Mucosa of gallbladder (tissue), 1 donor: ENCODE measurements at places on chromosomes 4 and X. TPM values are rescaled to one million over a fixed set of nuclear protein-coding genes. Genes with fewer than 3 reads are reported as not detected.

DNA sequence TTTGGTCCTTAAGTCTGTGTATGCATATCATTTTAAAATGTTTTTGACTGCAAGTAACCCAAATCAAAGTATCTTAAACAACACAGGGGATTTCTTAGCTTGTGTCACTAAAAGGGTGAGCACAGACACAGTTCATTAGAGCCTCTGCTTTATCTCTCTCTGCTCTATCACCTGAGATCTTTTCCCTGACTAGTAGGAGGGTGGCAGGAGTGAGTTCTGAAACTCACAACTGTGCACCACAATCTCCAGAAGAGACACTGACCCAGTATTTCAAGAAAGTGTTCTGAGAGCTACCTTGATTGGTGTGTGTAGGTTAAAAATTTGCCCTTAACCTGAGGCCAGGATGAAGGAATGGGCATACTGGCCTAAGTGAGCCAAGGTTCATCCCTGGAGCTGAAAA, 24.8 kb downstream of the CCSER1 start:
- no peak for DNase-seq

- DNase-seq: no peak
These were observed 34.9 kb downstream of the GYG2 start for GRCh38 chrX:2863646-2864045.

GRCh38 chr4:54167508-54167907, 61.6 kb upstream of the PDGFRA start:
- no peak for DNase-seq

DNA sequence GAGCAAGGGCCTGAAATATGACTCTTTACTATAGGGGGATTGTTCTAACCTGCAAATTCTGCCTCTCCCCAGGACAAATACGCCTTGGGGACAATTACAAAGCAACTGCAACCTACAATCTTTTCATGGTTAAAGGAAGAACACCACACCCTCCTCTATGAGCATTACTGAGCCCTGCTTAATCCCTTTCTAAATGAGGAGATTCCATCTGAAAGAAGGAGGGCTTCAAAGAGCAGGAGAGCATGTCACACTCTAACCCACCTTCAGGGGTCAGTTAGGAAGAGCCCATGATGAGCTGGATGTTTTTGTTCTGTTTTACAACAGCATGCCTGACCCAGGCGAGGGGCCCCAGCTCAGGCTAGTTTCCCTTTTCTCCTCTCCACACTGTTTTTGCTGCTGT, 134.0 kb upstream of the ANXA3 start:
- no peak for DNase-seq

DNA sequence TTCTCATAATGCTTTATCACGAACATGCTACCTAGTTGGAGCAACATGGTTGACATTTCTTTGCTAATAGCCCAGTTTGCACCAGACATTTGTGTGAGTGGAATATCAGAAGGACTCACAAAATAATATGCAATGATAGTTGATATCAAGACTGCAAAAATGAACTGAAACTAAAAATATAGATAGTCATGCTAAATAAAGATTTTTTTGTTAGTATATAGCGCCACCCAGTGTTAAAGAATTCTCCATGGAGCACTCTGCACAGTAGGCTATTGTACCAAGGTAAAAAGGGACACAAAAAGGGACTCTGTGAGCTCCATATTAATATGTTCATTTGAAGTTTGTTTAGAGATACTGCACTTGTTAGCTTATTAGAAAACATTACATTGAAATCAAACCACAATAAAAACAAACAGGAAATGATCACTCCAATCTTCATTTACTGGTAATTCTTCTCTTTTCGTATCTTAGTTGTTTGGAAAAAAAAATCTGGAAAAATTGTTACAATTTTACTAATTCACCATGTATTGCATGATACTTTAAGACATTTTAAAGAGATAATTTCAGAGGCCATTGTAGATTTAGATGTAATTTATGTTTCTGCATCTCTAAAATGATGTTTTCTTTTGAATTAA, 1509.6 kb downstream of the ADGRL3 start:
- no peak for DNase-seq

DNA sequence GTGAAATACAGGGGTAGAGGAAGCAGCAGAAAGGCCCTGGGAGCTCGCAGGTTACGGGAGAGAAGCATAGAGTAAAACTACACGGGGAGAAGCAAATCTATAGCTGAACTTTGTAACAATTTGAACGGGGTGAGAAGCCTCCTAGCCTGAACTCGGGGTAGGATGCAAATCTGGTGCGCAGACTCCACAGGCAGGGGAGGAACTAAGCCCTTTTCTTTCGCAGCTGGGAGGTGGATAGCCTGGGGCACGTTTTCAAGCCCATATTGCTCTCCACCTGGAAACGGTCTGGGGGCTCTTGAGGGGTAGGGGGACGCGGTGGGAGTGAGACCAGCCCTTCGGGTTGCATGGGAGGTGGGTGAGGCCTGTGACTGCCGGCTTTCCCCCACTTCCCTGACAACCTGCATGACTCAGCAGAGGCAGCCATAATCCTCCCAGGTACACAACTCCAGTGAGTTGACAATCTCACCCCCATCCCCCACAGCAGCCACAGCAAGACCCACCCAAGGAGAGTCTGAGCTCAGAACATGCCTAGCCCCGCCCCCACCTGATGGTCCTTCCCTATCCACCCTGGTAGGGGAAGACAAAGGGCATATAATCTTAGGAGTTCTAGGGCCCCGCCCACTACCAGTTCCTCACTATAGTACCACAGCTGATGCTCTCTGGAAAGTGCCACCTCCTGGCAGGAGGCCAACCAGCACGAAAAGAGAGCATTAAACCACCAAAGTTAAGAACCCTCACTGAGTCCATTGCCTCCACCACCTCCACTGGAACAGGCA, 29.9 kb downstream of the SOWAHB start:
- DNase-seq: no peak

DNA sequence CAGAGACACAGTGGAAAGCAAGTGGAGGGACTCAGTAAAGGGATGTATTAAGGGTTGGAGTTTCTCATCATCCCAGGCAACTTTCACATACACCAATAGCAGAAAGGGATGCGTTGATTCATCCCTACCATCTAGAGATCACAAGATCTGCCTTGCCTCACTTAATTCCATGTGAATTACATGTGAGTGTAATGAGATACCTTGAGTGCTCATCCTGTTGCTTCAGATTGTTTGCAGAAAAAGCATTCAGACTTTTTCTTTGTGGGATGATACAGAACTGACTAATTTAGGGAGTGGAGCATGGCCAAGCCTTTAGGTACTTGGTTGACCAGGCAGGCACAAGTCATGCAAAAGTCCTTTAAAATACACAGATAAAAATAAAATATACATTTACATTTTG, 124.8 kb upstream of the SLIT2 start:
- DNase-seq: no peak

DNA sequence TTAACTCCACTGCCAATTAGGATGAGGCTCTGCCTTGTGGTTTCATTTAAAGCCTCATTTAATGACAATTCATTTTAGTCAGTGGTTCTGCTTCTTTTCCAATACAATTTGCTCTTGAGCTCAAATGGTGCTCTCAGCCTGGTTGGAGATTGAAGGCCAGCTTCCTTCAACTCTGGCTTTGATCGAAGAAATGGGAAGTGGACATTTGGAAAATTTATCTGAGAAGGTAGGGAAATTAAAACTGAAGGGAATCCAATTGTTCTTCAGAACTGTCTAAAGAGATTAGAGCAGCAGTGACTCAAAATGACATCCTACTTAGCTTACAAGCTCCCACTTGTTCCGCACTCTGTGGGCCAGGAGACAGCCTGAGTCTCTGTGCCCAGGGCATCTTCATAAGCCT, 206.8 kb downstream of the SMARCA1 start:
- DNase-seq: no peak

- no peak for DNase-seq
These were observed 2.0 kb upstream of the ABCB7 start for GRCh38 chrX:75158054-75158453.

- DNase-seq: no peak
These were observed 19.3 kb upstream of the SLC9A7 start for GRCh38 chrX:46777971-46778810.

DNA sequence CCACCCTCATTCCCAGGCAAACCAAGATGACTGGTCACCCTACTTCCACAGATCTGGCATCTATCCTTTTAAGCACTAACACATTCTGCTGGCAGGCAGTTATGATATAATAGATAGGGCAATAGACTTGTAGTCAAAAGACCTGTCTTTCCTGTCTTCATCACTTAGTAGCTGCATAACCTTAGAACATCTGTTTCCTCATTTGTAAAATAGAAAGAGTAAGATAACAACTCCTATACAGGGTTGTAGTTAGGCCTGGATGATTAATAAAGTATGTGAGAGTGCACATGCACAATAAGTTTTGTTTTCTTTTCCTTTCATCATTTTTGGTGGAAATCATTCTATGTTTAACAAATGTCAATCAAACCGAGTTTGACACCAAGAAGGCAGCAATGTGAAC, 72.1 kb downstream of the GPR82 start:
- no peak for DNase-seq

DNA sequence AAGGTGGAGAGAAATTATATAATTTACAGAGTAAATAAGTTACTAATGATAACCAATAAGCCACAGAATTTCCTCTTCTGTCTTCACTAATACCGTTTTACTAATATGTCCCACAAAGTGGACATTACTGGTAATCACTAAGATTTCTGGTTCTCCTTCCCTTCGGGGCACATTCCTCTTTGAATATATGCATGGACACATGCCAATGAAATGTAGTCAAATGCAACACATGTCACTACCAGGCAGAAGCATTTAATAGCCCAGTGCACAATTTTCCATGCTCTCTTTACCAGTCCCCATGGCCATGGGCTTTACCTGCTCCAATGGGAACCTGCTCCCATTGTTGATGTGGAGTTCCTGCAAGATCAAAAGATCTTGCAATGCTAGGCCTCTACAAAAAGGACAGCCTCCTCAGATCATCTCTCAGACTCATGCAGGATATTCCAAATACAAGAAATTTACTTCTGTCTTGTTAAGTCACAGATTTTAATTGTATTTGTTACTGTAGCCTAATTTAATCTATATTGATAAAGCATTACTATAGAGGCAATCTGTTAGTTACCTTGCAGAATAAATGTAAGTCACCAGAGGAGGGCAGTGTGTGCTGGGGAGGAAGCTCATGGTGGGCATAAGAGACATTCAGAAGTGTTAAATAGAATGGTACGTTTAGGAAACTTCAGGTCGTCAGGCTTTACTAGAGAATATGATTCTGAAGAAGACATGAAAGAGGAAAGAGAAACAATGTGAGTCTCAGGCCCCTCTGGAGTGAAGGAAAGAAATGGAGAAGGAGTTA, 37.1 kb upstream of the INPP4B start:
- DNase-seq: no peak

GRCh38 chr4:54271464-54271863, 42.4 kb downstream of the PDGFRA start:
- DNase-seq: no peak

DNA sequence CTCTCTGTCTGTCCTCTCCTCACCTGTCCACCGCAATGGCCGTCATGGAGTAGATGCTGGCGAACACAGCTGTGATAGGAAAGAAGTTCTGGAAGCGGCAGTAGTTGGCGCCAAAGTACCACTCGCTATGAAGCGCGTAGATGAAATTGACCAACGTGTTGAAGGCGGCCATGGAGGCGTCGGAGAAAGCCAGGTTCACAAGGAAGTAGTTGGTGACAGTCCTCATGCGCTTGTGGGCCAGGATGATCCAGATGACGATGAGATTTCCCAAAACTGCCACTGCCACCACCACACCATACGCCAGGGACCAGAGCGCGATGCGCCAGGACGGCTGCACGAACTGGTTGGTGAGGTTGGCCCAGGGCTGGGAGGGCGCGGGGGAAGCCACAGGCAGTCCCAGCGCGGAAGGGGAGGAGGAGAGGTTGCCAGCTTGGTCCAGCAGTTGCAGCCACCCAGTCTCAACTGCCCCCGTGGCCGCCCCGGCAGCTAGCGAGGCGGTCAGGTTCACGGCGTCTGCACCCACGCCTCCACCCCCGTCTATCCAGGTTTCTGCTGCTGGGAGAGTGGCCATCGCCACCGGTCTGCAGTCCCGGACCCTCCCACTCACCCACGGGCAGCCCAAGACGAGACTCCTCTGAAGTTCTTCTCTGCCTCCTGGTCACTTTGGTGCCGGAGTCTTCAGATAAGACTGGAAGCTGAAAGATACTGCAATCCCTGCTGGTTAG, 518 bp downstream of the TACR3 start:
- peak; percentile 48 for DNase-seq

DNA sequence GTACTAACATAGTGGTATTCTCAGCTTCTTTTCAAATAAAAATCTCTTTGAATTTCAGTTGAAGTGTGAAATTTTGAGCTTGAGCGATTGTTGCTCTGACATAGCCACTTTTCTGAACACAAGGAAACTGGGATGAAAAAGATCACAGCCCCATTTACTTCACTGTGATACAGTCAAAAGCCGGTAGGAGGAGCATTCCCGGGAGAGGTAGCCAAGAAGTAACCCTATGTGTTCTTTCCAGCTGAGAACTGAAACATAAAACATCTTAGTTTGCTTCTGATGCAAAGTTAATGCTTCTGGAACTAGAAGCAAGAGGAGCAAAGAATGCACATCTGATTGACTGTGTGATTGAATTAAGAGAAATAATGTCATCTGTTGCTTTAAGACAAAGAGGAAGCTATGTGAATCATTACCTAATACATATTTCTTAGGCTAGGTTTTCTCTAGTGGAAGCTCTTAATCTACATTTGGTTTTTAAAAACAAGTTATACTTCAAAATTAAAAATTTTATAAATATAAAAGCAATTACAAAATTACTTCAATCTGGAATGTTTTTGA, 88.3 kb upstream of the UNC5C start:
- DNase-seq: no peak

DNA sequence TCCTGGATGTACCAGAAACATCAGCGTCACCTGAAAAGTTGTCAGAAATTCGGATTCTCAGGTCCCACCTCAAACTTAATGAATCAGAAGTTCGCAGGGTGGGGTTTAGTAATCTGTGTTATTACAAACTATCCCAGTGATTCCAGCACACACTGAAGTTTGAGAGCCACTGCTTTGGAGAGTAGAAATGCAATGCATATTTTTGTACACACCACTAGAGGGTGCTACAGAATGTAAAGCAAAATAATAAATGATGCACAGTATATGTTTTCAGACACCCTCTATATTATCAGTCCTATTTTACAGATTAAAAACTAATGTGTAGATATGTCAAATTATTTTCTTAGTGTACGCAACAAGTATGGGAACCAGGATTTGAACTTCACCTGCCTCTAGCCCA, 2.4 kb upstream of the MORF4L2 start:
- DNase-seq: no peak

DNA sequence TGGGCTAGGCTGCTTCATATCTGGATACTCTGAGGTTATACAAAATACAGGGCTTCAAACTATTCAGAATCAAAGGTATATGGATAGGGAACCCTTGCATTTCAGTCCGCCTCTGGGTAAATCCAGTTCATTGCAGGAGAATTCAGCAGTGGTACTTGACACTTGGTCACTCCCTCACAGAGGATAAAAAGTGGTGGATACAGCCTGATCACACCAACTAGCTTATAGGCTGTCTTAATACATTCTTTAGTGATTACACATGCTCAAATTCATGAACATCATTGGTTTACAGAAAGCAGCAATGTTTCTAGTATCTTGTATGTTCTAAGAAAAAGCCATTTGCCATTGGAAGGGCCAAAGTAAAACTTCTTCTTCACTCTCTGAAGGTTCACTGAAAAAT, 104.8 kb upstream of the PDE5A start:
- DNase-seq: no peak

The CXCL11 gene
- total RNA-seq: not detected

The DRD5 gene
- not detected for total RNA-seq

The MTMR8 gene
- total RNA-seq: 3.4 TPM

The QRFPR gene
- 0.17 TPM for total RNA-seq

The RBBP7 gene
- 88.2 TPM for total RNA-seq

The SPANXB1 gene
- not detected for total RNA-seq

The GPR34 gene
- total RNA-seq: 20.9 TPM
